ENCODE measurements at places on chromosomes 1 and 21.

DNA sequence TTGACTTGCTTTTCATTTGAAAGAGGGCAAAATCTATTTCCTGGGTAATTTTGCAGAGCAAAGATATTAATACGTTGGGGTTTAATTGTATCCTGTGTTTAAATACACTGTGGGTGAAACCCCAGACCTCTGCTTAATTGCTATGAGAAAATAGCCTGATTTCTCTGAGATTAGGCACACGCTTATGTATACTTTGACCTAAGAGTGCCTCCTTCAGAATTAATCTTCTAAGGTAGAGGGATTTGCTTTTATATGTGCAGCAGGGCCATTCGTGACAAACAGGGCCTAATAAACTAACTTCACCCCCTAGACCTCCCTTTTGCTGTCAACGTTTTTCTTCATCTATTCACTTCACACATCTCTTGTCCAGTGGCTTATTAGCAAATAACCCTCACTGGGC, 216.9 kb upstream of the ADGRL2 start:
- no peak for DNase-seq

DNA sequence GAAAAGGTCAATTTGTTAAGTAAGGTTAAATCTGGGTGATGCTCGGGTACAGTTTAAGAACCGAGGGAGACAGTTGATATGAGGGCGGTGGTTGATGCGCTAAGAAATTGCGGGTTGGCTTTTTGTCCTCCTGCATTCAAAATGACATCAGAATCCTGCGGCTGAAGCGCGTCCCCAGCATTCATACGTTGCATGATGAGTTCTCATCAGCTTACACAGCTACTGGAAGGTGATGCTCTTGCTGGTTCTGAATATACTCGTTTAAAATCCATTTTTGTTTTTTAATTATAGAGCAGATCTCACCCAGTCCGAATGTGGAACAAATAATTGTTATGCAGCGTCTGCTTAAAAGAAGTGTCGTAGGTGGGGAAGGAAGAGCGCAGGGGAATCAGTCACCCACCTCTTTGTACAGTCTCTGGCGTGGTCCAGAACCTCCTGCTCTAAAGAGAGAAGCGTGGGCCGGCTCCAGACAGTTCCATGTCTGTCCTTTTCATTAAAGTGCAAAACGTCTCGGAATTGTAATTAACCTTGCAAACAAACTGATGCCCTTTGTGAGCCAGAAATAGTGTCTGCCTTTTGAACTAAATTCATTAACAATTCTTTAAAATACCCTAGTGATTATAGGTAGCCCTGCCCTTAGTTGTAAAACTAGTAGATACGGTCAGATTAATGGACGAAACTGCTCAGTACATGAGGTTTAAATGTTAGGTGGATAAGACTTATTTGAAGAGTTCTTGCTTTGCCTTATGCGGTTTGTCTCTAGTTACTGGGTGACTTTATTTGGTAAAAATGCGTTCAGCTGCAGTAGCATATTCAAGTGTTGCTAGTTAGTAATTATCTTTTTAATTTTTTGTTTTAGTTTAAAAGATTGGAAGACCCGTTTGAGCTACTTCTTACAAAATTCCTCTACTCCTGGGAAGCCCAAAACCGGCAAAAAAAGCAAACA, 741 bp downstream of the RGS2 start:
- no peak for DNase-seq

DNA sequence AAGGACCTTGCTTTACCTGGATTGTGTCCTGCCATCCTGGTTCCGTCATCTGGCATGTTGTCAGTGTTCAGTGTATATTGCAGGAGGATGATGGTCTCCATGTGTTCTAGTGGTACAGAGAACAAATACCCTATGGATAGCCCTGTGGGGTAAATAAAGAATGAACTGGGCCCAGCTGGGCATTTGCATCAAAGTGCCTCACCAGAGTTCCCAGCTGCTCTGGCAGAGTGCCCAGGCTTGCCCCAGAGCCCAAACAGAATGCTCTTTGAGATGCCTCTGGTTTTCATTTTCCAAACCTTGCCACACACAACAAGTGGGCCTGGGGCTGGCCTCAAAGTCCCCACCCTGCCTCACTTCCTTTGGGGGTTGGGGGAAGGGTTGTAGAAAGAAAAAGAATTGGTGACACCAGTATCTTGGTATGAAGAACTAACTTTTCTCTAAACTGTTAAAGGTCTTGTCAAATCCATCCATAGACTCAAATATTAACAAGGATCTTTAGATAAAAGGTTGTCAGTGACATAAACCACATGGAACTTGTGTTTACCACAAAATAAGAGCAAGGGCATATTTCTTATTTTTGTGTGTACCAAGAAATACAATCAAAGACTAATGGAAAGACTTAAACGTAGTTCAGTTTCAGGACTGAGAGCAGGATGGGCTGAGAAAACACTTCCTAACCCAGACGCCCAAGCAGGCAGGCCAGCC, 82.2 kb downstream of the LMO4 start:
- DNase-seq, result no peak

DNA sequence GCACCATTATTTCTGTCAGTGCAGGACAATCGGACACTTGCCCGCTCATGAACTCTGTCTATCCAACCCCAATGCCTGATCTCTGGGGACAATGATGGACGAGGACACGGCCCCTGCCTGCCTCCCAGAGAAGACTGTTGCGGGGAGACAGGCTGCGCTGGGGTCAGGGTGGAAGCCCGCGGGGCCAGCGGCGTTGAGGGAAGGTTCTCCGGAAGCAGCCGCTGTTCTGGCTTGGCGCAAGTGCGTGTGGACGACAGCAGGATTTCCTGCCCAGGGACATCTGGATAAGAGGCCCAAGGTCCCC, 18.8 kb downstream of the RHBG start:
- no peak for DNase-seq

- no peak for DNase-seq
Observed at GRCh38 chr1:162139211-162139610, 69.7 kb downstream of the NOS1AP start.

- DNase-seq, result no peak
Observed at GRCh38 chr1:115757326-115757725, 11.2 kb downstream of the CASQ2 start.

GRCh38 chr1:218851586-218851985, 322.1 kb upstream of the LYPLAL1 start:
- no peak for DNase-seq
